Endothelial cell of umbilical vein (primary cell): ENCODE measurements at places on chromosomes 13 and 19.

DNA sequence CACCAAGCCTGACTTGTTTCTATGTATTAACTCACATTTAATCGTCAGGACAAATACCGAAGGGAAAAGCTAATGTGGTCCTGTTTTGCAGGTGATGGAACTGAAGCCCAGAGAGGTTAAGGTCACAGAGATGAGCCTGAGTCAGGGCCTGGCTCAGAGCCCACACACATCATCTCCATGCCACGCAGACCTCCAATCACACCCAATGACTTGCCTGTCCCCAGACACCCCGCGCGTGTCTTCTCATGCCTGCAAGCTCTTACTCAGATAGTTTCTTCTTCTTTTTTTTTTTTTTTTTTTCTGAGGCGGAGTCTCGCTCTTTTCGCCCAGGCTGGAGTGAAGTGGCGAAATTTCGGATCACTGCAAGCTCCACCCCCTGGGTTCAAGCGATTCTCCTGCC is 16.4 kb downstream of the SIX5 start:
- no peak for DNase-seq

DNA sequence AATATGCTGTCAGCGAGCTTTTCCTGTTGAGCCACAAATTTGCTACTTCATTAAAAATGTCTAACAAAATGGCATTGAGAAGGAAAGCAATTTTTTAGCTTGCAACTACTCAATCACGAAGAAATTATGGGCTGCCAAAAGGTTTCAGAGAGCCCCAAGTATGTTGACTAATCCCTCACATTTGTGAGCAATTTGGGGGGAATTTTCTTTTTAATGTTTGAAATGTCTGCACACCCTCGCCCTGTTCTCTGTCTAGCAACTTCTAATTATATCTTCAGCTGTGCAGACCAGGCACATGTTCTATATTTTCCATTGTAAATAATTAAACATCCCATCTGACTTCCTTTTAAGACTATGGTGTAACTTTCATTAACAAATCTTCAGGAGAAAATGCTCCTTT is 192.9 kb downstream of the DCT start:
- no peak for DNase-seq

GRCh38 chr13:49681842-49682435 is 9.3 kb downstream of the EBPL start:
- DNase-seq = no peak

DNA sequence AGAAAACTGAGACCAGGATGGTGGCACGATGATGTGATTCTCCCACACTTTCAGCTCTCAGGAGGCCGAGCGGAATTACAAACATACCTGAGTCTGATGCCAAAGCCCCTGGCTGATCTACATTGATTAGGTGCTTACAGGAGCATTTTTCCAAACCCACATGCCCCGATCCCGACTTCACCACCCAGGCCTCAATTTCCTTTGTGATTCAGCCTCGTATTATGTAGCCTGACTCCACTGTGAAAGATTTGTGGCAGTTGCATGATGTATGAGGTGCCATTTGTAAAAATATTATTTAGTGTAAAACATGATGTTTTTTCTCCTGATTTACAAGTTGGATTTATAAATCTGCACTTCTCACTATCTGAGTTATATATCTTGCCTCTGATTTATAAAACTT is 118.0 kb downstream of the TSHZ3 start:
- DNase-seq = no peak

GRCh38 chr13:75366380-75367280 is 115.3 kb downstream of the TBC1D4 start:
- DNase-seq = peak; percentile 80

DNA sequence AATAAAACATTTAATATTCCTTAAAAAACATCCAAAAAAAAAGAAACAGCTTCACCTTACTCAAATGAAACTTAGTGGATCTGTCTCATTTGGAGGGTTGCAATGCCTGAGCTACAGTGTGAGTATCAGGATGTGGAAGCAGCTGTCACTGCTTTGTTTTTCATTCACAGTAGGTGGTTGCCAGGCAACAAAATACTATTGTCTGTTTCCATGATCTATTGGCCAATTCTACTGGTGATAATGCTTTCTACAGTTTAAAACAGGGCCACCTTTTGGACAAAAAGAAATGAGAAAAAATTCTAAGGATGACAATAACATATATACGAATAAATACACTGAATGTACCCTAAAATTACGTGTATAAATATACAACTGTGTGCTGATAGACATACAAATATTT is 3.0 kb downstream of the ENOX1 start:
- peak; percentile 66 for DNase-seq

GRCh38 chr19:47619763-47620162 is 10.8 kb downstream of the BICRA start:
- no peak for DNase-seq

DNA sequence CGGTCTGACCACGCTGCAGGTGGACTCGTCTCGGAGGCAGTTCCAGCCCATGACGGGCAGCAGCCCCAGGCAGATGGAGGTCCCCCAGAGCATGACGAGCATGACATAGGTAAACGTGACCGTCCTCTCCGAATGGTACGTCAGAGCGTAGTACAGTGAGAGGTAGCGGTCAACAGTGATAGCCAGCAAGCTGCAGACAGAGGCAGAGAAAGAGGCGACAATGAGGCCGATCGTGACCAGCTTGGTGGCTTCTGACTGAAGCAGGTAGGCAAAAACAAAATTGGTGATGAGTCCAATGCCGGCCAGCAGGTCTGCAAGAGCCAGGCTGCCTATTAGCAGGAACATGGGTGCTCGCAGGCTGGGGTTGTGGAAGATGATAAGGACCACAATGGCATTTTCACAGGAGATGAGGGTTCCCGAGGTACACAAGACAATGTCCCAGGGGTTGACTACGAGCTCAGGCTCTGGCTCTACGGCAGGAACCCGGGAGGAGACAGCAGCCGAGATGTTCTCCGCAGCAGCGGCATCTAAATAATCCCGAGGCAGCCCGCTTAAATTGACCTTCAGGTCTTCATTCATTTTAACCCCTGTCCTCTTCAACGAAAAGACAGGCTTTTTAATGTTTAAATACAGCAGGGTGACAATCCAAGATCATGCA is 1.2 kb downstream of the GPR12 start:
- no peak for DNase-seq

DNA sequence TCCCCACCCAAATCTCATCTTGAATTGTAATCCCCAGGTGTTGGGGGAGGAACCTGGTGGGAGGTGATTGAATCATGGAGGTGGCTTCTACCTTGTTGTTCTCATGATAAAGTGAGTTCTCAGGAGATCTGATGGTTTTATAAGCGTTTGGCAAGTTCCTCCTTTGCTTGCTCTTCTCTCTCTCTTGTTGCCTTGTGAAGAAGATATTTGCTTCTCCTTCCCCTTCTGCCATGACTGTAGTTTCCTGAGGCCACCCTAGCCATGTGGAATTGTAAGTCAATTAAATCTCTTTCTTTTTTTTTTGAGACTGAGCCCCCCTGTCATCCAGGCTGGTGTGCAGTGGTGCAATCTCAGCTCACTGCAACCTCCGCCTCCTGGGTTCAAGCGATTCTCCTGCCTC is 34.4 kb downstream of the VSTM1 start:
- no peak for DNase-seq

GRCh38 chr19:53872762-53873161 is 5.1 kb downstream of the MYADM start:
- DNase-seq = no peak

DNA sequence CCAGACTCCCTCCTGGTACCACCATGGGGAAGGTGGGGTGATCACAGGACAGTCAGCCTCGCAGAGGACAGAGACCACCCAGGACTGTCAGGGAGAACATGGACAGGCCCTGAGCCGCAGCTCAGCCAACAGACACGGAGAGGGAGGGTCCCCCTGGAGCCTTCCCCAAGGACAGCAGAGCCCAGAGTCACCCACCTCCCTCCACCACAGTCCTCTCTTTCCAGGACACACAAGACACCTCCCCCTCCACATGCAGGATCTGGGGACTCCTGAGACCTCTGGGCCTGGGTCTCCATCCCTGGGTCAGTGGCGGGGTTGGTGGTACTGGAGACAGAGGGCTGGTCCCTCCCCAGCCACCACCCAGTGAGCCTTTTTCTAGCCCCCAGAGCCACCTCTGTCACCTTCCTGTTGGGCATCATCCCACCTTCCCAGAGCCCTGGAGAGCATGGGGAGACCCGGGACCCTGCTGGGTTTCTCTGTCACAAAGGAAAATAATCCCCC is 505 bp upstream of the CEACAM5 start:
- no peak for DNase-seq

DNA sequence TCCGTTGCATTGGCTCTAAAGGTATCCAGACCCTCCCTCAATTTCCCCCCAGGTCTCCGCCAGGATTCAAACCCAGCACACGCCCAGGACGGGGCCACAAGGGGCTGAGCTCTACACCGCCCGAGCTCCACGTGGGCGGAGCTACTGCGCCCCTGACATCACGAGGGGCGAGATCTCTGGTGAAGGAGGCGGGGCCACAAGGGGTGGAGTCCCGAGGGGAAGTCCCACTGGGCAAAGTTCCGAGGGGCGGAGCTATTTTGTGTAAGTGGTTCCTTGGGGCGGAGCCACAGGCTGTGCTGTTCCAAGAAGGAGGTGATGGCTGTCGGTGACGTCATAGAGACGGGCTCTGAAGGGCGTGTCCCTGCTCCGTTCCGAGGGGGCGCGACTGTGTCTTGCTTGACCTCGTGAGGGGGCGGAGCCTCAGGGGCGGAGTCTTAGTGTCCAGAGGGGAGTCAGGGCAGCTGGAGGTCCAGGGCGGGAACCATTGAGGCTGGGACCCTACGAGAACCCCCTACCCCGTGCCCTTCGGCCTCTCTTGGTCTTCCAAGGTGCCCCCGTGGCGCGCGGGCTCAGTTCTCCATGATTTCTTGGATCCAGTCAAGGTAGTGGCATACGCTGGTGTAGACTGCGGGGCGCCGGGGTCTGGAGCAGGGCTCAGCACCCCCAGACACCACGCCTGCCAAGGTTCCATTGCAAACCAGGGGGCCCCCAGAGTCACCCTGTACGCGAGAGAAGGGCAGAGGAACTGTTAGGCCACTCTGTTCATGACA is 1.3 kb upstream of the KLK8 start:
- DNase-seq = no peak

- no peak for DNase-seq
Observed at GRCh38 chr13:53013113-53013512, 15.5 kb upstream of the OLFM4 start.

- no peak for DNase-seq
Observed at GRCh38 chr13:28469316-28469715, 25.6 kb downstream of the FLT1 start.

- no peak for DNase-seq
Observed at GRCh38 chr13:60957816-60958215, 457.8 kb downstream of the PCDH20 start.

DNA sequence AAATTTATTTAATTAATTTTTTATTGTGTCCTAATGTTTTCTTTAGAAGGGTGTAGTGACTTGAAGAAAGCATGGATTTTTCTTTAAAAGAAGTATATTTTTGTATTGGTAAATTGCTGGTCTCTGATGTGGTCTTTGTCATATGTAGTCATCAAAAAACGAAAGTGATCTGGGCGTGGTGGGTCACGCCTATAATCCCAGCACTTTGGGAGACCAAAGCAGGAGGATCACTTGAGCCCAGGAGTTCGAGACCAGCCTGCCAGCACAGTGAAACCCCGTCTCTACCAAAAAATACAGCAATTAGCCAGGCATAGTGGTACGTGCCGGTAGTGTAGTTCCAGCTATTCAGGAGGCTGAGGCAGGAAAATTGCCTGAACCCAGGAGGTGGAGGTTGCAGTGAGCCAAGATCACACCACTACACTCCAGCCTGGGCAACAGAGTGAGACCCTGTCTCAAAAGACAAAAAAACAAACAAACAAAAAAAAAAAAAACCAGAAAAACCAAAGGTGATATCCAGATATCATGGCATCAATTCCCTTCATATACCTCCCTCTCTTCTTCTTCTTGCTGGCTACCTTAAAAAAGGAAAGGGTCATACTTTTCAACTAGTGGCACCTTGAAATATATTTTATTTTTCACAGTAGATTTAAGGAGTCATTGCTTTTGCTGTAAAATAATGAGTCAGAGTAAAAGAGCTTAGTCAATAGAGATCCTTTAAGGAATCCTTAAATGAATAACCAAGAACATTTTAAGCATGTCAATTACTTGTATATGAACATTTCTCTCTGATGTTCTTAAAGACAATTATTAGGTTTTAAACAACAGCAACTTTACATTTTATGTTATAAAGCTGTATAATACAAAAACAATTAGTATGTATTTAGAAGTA is 19.9 kb downstream of the KCTD4 start:
- no peak for DNase-seq

DNA sequence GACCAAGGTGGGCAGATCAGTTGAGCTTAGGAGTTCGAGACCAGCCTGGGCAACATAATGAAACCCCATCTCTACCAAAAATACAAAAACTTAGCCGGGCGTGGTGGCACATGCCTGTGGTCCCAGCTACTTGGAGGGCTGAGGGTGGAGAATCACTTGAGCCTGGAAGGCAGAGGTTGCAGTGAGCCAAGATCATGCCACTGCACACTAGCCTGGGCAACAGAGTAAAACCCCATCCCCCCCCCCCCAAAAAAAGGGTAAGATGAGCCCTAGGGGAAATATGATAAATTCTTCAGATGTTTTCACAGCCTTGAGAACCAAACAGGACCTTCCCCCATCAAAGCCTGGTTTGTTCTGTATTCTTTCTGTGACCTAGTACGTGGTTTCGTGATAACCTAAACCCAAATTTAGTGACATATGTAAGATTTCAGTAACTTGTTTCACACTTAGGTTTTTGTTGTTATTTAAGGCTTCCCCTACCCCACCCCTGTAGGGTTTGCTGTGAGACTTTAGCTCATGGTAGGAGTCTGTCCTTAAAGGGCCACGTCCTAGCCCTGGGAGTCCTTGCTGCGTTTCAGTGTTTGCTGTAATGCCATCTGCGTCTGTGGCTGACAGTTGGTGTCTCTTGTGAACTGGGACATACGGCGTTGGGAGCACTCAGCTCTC is 49.6 kb downstream of the MYO9B start:
- no peak for DNase-seq

- no peak for DNase-seq
Observed at GRCh38 chr19:19778666-19779065, 42.9 kb downstream of the ZNF506 start.

- no peak for DNase-seq
Observed at GRCh38 chr19:56144376-56144775, 3.3 kb downstream of the ZNF444 start.
